ENCODE measurements at places on chromosomes 2 and 18. TPM values are rescaled to one million over a fixed set of nuclear protein-coding genes. Genes with fewer than 3 reads are reported as not detected.

The COL5A2 gene
- total RNA-seq = 257 TPM

The IL1F10 gene
- not detected for total RNA-seq

The CELF4 gene
- total RNA-seq = not detected

The TNFAIP6 gene
- 2.2 TPM for total RNA-seq

DNA sequence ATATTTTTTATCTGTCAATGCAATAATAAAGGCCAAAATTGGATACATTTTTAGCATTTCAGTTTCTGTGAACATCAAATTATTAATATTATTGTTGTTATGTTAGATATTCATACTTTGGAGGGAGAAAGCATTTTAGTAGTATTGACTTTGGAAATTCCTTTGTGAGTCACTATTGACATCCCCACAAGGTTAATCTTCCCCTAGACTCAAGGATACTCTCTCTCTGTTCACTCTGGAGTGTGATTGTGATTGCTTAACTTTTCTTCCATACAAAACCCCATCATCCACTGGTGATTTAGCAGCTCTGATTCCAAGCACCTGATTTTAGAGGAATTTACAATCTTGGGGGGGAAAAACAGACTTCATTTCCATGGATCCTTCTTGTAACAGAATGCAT, 352.0 kb downstream of the THSD7B start:
- no peak for DNase-seq

DNA sequence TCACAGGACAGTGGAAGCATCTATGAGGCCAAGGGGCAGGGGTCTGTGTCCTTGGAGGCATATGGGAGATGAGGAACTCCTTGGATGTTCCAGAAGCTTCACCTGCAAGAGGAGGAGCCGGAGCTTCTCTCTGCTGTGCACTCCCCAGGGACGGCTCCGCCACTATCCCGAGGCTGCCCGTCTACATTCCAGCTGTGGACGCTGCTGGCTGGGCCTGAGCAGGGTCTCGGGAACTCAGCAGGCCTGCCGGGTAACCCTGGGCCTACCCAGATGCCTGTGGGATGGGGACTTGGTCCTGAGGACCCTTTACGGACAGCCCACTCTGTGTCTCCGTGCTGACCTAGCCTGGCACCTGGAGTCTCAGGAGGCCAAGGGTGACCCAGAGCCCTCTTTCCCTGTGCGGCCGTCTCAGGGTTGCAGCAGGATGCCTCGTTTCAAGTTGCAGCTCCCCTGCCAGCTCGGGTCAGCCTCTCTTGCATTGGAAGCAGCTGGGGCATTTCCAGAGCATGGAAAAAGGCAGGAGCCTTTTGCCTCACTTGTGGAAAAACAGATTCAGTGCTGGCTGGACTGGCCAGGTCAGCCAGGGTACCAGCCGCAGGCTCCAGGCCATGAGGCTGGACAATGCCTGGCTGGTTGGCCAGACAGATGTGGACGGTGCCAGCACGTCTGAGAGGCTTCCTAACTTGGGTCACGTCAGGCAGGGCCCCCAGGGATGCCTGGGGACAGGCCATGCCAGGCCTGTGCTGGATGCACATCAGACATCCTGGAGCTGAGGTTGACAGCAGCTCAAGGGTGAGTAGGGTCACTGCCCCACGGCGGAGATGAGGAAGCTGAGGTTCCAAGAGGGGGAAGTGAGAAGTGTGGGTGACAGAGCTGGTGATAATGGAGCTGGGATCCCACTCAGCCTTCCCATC, 41.5 kb downstream of the SCTR start:
- no peak for DNase-seq

GRCh38 chr2:136572335-136572734, 193.0 kb upstream of the THSD7B start:
- no peak for DNase-seq

DNA sequence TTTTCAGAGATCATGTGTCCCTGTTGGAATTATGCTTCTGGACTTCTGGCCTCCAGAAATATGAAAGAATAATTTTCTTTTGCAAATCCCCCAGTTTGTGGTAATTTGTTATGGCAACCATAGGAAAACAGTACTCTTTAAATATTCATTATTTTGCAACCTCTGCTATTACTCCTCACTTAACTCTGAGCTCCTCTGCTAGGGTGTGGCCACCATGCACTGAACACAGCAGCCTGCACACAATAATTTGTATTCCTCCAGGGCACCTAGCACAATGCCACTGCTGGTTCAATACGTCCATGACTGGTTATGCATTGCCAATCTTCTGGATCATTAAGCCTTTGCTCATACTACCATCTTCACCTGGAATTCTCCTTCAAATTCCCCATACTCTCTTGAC, 232.0 kb downstream of the CNTNAP5 start:
- no peak for DNase-seq

GRCh38 chr2:152499331-152499816, 164.4 kb downstream of the FMNL2 start:
- DNase-seq = no peak

- DNase-seq = no peak
These were observed 7.2 kb upstream of the KCNK3 start for GRCh38 chr2:26685341-26685740.

DNA sequence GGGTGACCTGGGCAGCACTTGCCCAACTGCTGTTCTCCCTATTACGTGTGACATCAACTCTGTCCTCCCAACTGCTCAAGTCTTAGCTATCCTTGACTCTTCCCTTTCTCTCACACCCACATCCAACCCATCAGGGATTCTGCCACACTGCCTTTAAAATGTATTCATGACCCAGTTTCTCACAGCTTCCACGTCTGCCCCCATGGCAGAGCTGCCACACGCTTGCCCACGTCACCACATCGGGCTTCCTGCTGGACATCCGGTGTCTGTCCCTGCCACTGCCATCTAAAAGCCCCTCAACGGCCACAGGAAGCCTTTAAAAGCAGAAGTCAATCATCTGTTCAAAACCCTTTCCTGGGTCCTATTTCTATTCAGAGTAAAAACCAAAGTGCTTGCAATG, 233.1 kb upstream of the POU3F3 start:
- DNase-seq = no peak

DNA sequence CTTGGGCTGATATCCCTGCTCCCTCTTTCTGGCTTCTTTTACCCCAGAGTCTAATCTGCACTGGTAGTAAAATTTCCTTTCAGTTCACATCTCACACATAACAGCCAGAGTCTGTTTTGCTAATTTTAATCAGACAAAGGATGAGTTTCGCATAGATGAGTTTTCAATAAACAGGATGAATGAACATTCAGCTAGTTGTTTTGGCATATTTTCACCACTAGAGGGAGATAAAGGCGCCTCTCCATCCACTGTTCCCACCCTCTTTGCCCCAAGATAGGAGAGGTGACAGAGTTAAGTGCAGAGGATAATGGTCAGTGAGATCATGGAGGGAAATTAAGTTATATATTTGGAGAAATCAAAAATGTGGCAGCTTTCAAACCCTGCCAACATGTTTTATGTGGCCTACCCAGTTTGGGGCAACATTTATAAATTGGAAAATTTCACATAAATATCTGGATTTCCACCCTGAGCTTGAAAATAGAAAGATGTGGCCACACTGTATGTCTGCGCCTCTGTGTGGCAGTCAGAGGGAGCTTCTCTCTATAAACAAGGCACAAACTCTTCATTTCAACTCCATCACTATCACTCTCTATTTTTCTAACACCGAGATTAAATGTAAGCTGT, 48.5 kb upstream of the DTNA start:
- DNase-seq = peak; percentile 51

DNA sequence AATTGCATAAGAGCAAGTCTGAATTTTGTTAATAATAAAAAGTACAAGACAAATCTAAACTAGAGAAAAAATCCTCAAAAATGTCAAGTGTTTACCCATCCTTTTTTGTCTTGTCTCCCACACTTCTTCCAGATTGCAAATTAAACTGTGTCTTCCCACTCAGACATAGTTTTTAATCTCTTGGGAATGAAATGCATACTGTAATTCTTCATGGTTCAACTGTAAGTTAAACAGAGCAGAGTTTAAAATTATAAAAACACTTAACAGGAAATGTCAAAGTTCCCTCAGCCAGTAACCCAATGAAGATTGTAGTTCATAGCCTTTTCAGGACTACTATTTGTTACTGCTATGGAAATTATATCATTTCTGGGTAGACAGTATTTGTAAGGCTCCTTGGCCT, 171.8 kb downstream of the UBE2E3 start:
- DNase-seq = no peak

GRCh38 chr2:181978351-181979150, 7.1 kb upstream of the PPP1R1C start:
- peak; percentile 62 for DNase-seq

GRCh38 chr2:100241236-100241635, 81.1 kb downstream of the LONRF2 start:
- DNase-seq = no peak

DNA sequence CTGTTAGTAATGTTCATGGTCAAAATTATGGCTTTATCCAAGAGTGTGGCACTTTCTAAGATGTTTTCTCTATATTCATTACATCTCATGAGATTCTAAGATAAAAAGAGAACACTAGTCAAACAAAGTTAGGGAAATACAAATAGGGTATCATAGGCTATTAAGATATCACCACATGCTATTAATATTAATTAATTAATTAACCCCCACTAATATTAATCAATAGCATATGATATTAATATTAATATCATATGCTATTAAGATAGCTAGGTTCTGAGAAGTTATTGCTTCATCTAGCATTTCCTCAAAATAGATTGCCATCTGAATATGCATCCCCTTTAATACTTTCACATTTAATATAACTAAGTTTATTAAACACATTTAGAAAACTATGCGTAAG, 22.1 kb downstream of the DSG3 start:
- no peak for DNase-seq

Data from IMR-90 (cell line).